ENCODE measurements at places on chromosomes 11 and 22.
A peak's percentile ranks its signal among the peaks of the same experiment; 100 is the strongest.

GRCh38 chr11:2548596-2548995, 103.8 kb downstream of the KCNQ1 start:
- DNase-seq, result no peak

DNA sequence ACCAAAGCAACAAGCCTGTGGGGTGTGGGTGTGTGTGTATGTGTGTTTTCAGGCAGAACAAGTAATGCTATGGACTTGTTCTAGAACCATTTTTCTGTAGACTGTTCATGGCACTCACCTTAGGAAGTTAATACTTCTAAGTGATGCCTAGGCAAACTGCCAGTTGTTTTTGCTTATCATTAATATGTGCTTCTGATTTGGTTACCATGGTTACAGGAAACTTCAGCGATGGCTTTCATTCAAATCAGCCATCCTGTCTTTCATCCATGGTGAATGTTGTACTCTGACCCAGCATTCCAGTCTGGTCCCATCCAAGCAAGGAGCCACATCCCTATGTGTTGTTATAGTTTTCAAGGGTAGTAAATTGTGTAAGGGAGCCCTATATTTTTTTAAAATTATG, 49.8 kb upstream of the ARHGAP20 start:
- no peak for DNase-seq

DNA sequence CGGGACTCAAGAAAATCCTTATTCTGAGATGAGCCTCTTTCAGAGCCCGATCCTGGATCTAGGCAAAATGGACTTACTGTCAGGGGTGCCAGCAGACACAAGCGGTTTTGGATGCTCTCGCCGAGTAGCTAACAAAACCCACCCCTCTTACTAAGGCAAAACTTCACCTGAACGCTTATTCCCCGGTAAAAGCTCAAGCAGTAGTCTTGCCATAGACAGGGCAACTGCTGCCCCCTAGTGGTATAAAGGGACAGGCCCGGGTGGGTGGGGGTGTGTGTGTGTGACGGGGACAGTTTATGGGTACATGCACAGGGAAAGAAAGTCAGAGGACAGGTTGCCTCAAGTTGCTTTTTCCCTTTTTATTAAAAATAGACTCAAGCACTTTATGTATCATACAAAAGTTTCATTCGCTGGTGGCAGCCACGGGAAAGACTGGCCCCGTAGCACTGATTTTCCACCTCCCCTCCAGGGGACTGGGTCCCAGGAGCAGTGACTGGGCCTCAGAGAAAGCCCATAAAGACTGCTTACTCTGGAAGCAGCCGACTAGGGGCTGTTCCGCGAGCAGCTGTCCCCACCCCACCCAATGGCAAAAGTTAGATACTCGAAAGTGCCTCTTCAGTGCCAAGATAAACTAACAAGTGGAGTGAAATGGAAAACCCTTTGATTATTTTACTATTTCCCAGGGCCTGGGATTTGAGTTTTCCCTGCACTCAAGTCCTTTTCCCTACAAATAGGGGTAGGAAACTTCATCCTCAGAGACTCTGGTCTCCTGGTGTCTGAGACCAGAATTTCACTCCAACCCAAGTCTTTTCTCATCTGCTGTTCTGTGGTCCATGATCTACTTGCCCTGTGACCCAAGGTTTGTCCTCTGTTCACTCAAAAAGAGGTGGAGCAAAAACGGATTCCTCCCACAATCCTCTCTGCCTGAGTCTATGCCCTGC, 4.7 kb downstream of the YPEL4 start:
- DNase-seq, result peak; percentile 63

GRCh38 chr11:126444072-126444471, 88.6 kb downstream of the ST3GAL4 start:
- DNase-seq, result peak; percentile 10

GRCh38 chr11:82494988-82495432, 238.7 kb downstream of the FAM181B start:
- no peak for DNase-seq

GRCh38 chr11:65377036-65377435, 5.4 kb downstream of the SLC25A45 start:
- DNase-seq, result no peak

DNA sequence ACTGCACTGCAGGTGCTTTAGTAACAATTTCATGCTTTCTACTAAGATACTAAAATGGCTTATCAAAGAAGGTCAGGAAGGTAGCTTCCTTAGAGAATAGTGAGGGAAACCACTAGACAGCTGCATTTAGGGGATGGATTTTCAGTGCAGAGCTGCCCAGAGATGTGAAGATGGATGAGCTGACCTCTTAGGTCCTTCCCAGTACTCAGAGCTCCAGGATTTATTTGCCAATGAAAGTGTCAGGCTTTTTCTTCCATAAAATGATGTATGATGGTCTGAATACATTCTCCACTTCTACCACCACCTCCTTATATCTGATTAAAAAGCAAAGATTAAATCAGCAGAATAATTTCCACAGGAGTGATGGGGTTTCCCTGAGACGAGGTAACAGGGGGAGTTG, 35.0 kb downstream of the SC5D start:
- no peak for DNase-seq

DNA sequence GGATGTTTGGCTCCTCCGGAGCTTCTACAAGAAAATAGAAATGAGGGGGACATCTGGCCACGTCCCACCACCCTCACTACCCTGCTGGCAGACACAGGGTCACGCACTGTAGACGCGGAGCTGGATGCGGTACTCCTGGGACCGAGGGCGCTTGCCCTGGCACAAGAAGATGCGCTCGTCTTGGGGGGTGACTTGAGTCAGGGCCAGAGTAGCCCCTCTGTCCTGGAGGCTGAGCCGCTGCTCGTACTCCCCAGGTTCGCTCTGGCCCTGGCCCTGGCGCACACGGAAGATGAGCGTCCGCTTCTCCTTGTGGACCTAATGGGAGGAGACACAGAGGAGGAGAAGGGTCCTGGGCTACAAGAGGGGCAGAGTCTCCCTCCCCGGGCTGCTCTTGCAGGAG, 2.2 kb downstream of the MCAM start:
- DNase-seq, result no peak

DNA sequence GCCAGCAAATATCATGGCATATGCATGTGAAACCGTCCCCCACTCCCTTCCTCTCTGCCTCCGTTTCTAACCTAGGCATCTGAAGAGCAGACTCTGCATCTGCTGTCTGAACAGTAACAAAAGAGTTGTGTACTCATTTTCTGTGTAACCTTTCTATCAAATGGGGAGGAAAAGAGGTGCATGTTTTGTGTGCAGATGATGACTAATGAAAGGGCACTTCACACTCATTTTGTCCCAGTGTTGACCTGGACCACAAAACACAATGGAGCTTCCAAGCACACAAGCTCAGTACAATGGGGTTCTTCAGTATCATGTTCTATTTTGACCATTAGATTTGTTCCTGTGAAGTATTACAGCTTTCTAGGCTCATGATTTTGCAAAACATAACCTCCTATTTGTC, 13.0 kb downstream of the JHY start:
- no peak for DNase-seq

- DNase-seq, result no peak
These were observed 24.0 kb upstream of the ME3 start for GRCh38 chr11:86696451-86696850.

GRCh38 chr22:40006641-40007040, 11.9 kb downstream of the FAM83F start:
- no peak for DNase-seq

DNA sequence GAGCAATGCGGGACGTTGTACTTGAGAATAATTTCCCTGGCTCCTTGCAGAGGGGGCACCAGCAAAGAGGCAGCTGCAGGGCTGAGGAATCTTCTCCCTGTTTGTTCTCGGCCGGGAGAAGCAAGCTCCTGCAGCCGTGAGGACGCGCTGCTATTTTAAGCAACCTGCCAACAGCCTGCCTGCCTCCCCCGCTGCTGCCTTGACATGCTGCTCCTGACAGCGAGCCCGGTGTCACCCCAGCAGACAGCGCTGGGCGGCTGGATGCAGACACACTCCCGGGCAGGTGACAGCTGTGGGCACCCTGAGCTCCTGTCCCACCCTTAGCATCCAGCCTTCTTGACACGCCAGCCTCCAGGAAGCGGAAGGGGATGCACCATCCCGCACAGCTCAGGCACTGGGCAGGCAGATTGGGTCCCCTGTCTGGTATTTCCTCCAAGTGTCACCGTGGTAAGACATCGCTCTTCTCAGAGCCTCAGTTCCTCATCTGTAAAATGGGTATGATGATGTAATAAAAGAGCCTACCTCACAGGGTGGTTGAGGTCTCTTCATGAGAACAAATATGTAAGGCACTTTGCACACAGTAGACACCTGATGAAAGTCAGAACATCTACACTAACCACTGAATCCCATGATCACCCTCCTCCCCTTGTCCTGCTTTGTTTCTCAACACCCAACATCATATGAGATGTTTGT, 530.6 kb downstream of the MN1 start:
- DNase-seq, result no peak

- DNase-seq, result no peak
These were observed 40.2 kb downstream of the DIXDC1 start for GRCh38 chr11:111977146-111978027.

GRCh38 chr11:43810929-43811596, 69.6 kb upstream of the ALKBH3 start:
- DNase-seq, result no peak

- DNase-seq, result no peak
These were observed 388 bp downstream of the TMEM121B start for GRCh38 chr22:17120711-17121232.

GRCh38 chr22:17767233-17768065, 6.8 kb downstream of the BID start:
- no peak for DNase-seq

DNA sequence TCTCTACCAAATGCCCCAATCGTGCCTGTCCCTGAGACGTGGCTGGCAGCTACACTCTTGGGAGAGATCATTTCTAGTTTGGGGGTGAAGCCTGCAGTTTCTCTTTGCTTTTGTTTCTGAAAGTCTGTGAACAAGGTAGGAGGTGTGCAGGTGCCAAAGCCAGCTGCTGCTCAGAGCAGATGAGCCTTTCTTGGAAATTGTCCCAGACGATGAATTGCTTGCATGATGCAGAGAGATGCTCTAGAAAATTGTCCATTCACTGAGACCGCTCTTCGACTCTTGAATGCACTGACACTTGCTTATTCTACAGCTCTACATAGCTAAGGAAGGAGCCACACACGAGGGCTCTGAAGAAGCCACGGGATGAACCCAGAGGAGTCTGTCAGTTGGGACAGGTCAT, 225.6 kb upstream of the E2F8 start:
- DNase-seq, result no peak

Data from bone marrow (tissue), 2 donors.